ENCODE measurements at places on chromosomes 1 and 21.

DNA sequence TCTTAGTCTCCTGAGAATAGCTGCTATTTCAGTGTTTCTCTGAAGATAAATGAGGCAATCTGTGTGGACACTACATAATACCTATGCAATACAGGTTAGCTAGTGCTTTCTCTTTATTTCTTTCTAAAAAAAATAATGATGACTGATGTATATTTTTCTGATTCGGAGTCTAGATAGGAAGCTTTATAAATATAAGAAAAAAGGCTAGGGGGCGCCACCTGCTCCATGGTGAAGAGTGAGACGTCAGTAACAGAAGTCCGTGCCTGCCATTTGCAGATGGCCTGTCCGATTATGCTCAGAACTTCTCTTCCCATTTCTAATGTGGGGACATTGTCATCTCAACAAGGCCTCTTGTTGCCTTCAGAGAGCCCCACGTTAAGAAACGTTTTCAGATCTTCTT, 26.4 kb downstream of the QSOX1 start:
- no peak for DNase-seq

GRCh38 chr21:33042812-33043211, 17.1 kb downstream of the OLIG2 start:
- no peak for DNase-seq

DNA sequence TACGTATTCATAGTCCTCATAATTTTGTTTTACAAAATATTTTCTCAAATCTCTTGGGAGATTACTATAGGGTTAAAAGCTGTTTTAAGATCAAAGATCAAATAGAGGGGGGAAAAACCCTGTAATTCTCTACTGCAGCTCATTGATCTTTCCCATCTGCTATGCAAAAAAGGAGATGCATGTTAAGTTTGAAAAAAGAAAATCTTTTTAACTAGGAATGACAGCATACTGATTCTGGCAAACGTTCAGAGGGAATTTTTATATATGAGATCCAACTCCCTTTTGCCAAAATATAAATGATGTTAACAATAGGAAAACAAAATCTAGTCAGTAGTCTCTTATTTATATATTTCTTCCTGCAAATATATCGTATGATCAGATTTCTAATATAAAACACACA, 69.1 kb downstream of the SMYD3 start:
- DNase-seq, result no peak

DNA sequence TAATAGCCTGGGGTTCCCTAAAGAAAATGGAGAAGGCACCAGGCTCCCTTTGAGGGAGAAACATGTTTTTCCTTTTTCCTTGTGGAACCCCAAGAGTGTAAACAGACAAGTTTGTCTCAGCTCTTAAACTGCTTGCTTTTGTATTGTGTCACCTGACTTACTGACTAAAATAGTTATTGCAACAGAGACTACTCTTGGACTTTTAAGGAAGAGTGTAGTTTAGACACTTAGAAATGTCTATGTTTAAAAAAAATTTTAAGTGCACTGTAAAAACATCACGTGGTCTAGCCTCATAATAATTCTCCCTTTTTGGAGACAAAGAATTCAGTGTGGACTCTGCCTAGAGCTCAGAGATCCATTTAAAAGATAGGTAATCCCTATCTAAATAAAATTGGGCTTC, 141.1 kb downstream of the TRIM33 start:
- no peak for DNase-seq

GRCh38 chr1:151853411-151853943, at the start of gene THEM5:
Gene THEM5 (minus strand): TSS chr1:151853712. CDS start chr1:151853565, 147 bp downstream.
- no peak for DNase-seq

DNA sequence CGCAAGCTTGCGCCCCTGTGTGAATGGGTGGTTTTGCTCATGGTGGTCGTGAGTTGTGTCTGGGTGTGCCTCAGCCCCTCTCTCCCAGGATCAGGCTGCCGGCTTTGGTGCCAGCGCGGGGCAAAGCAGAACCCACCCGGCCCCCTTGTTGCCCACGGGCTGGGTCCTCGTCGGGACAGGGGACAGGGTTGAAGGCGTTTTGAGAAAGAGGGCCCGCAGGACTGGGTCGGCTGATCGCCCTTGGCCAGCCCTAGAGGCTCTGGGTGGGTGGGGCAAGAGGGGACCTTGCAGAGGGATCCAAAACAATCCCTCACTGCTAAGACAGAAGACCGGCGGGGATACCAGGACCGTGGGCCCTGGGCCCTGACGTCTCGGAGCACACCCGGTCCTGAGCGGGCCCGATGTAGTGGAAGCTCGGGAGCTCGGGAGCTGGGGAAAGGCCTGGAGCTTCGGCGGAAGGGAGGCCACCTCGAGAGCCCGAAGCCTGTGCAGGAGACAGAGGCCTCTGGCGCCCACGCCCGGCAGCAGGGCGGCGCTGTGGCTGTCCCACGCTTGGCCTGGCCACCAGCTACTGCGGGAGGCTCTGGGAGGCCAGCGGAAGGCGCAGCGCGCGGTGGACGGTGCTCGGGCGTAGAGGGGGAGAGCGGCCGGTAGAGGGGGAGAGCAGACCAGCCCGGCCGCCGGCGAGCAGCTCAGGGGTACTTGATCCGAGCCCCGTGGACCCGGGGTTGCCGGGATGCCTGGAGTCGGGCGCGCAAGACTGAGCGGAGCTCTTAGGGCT, 2.8 kb upstream of the ZNF678 start:
- DNase-seq, result no peak

GRCh38 chr21:15431053-15431452, 298.7 kb upstream of the USP25 start:
- DNase-seq, result no peak
